NCI-H446 (cell line): ENCODE measurements at places on chromosomes 4 and X.
A peak's percentile ranks its signal among the peaks of the same experiment; 100 is the strongest.

GRCh38 chr4:64368741-64369140, 40.5 kb downstream of the TECRL start:
- DNase-seq, result no peak

DNA sequence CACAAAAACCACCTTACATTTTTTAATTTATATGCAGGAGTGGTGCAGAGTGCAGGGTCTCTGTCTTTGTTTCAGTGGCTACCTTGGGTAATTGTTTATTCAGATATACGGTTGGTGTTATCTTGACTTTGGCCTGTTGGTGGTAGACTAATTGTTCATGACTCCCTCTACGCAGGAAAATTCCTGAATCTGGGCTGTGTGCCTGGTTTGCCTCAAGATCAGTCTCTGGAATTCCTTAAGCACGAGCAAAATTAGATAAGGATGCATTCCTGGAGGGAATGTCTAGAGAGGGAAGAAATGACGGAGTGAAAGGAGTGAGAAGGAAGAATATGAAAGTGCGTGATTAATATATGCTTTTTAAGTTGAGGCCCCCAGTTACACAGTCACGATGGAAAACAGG, 576.9 kb upstream of the PCDH10 start:
- DNase-seq, result no peak

DNA sequence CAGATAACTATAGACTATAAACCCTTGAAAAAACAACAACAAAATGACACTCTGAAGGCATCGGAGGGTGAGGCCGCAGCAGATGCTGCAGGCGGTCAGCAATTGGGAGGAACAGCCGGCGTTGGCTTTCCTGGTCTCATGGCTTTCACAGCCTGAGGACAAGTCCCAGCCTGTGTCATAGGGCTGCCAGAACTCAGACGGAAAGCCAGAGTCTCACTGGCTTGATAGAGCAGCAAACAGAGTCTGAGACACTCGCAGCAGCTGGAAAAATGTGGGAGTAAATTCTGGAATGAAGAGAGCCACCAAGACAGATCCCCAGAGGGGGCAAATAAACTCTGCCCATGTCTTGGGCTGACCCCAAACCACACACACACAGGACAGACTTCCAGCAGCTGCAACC, 86.3 kb downstream of the PPP2R2C start:
- DNase-seq, result peak; percentile 26

DNA sequence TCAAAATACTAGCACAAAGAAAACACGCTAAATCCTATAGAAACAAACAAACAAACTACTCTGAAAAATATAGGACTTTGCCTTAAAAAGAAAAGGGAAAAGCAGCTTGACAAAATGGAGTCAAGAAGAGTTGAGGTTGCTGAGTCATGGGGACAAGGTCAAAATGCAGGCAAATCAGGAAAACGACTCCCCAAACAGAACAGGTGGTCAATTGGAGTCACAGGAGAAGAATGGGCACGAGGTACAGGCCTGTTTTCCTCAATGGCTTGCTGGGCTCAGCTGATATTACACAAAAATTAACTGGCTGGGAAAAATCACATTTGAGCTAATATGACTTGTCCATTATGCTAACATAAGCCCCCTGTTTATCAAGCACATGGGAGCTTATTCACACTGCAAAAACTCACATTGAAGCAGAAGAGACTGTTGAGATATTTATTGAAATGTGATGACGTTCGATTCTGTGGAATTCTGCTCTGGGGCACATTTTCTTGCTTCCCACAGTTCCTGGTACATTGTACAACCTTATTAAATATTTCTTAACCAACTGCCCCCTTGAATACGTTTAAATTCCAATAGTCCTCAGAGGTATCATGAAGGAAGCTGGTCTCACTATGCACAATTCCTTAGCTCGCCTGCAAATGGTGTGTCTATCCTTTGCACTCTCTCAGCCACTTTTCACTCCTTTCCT, 1622.1 kb downstream of the STIM2 start:
- no peak for DNase-seq

GRCh38 chrX:40008791-40009461, 88.8 kb downstream of the BCOR start:
- no peak for DNase-seq

GRCh38 chr4:109451544-109452273, 18.1 kb downstream of the SEC24B start:
- no peak for DNase-seq

GRCh38 chrX:49029876-49030275, 13.3 kb downstream of the TFE3 start:
- DNase-seq, result no peak

GRCh38 chrX:119646515-119646914, 40.3 kb upstream of the NKRF start:
- no peak for DNase-seq

DNA sequence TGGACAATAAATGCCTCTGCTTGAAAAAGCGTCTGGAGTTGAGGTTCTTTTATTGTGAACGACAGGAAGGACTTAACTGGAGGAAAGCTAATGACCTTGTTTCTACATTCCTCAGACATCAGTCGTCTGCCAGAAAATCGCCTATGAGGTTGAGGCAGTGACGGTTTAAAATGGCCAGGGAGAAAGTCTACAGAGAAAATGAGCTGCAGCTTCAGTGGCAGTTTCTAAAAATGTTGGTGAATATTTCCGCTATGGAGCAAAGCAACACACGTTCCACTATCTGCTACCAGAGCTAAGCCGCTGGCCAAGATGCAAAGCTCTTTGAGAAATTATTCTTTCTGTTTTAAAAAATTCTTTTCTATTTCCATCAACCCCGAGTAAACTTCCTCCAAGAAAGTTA, 116.9 kb upstream of the GALNT7 start:
- DNase-seq, result no peak

DNA sequence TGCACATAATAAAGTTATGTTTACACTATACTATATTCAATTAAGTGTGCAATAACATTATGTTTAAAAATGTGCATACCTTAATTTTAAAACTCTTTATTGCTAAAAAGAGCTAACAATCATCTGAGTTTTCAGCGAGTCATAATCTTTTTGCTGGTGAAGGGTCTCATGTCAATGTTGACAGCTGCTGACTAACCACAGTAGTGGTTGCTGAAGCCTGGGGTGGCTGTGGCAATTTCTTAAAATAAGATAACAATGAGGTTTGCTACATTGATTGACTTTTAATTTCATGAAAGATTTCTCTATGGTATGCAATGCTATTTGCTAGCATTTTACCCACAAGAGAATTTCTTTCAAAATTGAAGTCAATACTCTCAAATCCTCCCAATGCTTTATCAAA, 58.6 kb downstream of the C4orf46 start:
- DNase-seq, result no peak

GRCh38 chr4:139208404-139208945, 31.5 kb upstream of the ELF2 start:
- DNase-seq, result no peak

DNA sequence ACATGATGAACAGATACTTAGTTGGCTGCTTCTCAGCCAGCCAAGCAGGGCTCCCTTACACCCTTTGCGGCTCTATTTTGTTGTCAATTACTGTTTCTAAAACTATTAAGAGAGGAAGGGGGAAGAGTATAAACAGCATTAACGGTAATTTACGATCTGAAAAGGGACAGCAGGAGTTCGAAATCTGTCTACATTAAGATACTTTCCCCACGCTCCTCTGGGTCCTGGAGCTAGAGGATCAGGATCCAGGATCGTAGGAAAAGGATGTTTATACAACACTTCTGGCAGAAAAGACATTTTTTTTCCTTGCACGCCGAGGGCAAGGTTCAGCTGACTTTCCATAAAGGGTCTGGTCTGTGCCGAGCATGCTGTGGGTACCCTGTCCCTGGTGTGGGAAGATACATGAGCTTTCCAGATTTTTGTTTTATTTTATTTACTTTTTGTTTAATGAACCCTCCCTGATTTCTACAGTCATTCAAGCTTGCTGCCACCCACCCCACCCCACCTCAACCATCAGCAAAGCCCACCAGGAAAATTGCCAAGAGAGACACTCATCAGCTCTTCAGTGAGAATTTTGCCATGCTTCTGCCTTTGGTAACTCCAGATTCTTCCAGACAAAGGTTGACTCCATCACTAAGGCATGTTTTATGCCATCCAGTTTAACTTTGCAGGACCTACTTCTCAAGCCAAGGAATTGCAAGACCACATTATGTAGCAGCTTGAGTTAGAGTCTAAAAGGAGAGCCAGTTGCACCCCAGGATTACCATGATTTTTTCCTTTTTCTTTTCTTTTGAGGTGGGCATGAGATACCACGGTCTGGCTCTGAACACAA, 188.1 kb downstream of the QDPR start:
- no peak for DNase-seq

GRCh38 chrX:9788911-9789310, 2.7 kb downstream of the SHROOM2 start:
- no peak for DNase-seq

GRCh38 chrX:47170861-47171692, 22.6 kb upstream of the UBA1 start:
- DNase-seq, result no peak

GRCh38 chr4:94409962-94410361, 41.8 kb upstream of the PDLIM5 start:
- no peak for DNase-seq
